ENCODE measurements at places on chromosomes 13 and 19. TPM values are rescaled to one million over a fixed set of nuclear protein-coding genes. Genes with fewer than 3 reads are reported as not detected.

SMIM44 gene
- total RNA-seq, result 3.7 TPM

GRCh38 chr13:45441633-45442032 lies 23.1 kb upstream of the COG3 start:
- no peak for DNase-seq

FPR1 gene
- 9.3 TPM for total RNA-seq

SLAIN1 gene
- total RNA-seq, result 9.7 TPM

- DNase-seq, result no peak
Observed at GRCh38 chr19:8722032-8722431, 598 bp downstream of the OR2Z1 start.

TLE6 gene
- total RNA-seq, result 0.63 TPM

DNA sequence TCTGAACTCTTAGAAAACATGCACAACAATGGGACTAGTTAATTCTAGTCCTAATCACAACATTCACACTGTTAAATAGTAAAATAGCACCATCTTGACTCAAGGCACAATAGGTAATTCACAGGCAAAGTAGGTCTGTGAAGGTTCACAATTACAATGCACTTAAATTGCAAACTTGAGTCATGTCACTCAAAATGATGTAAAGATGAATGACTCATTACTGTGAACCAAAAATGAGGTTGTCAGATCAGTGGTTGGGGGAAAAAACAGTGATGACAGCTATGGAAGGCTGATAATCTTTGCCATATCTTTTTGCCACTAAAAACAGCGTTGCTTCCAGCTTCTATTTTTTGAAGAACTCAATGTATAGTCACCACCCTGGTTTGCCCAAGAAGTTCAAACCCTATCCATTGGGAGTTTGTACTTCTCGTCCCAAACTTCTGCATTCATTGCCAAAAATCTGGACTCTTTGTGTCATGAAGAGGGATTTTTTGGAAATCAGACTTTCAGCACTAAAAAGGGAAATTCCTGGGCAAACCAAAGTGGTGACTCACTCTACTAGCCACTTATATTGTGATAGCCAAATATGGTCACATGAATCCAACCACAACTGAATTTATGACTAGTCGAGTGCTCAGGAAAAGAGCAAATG lies 200.9 kb upstream of the TMTC4 start:
- no peak for DNase-seq

- peak; percentile 47 for DNase-seq
Observed at GRCh38 chr19:12867120-12868099, 13.8 kb downstream of the DNASE2 start.

DNA sequence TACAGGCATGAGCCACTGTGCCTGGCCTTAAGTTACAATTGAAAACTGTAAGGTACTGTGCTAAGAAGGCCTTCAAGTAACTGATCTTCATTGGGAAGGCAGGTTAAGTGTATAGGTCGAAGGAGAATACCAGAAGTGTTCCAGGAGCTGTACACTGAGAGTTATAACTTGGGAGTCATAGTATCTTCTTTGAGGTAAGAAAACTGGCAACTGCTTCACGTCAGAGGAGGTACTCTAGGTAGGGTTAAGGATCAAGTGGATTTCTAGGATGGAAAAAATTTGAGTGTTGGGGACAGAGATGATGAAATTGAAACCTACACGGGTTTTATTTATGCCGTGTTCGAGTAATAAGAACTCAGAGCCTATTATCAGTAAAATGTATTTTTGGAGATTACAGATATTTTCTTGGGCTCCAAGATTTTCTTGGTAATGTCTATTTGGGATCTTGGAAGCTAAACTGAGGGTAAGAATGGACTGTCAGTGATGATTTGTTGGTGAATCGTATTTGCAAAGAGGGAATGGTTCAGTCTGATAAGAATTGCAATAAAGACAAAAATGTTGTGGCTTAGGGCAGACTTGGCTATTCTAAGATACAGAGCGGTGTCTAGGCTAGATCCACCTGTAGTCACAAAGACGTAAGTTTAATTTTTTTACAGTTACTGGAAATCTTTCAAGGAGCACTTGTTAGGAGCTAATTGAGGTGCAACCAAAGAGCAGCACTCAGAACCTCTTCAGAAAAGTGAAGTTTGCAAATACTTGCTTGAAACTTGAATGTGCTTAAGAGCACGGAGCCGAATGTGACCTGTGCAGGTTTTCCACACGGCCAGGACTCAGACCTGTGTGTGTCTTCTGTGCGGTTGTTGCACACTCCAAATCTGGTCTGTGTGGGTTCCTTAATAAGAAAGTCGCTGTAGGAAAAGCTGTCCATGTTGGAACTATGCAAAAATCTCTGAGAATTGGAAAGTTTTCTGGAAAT lies 102.5 kb downstream of the URI1 start:
- no peak for DNase-seq

GRCh38 chr13:110640591-110641029 lies 25.3 kb downstream of the NAXD start:
- no peak for DNase-seq

DNA sequence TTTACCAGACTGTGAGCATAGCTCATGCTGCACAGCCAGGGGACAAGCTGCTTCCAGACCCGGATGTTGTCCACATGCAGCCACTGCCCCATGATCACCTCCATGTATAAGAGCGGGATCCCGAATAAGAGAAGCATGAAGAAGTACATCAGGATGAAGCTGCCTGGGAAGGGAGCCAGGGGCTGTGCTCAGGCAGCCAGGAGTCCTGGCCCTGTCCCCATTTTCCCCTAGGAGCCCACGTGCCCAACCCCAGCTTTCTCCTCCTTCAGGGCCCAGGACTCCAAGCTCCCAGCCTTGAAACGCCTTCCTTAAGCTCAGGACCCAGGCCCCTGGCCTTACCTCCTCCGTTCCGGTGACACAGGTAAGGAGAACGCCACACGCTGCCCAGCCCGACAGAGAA lies 69.3 kb downstream of the SLC6A16 start:
- DNase-seq, result no peak

KLHL26 gene
- total RNA-seq, result 16.7 TPM

- DNase-seq, result peak; percentile 94
Observed at GRCh38 chr19:2610637-2611482, 91.6 kb downstream of the GNG7 start.

- DNase-seq, result no peak
Observed at GRCh38 chr13:36006894-36007675, 124.1 kb downstream of the DCLK1 start.

GRCh38 chr19:31784671-31785101 lies 435.4 kb upstream of the TSHZ3 start:
- DNase-seq, result peak; percentile 14

DNA sequence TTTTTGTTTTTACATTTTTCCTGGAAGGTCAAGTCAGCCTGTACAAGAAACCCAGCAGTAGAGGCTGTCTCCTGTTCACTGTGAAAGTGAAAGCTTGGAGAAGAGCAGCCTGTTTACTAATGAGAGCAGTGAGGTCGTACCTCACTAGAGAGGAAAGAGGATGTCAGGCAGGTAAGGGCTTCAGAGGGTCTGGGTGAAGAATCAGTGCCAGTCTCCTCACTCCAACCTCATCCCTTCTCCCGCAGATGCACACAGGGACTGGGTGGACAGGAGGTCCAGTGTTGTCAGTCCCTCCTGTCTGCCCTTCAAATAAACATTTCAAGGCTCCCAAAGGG lies 462.5 kb downstream of the KLF5 start:
- DNase-seq, result no peak

- no peak for DNase-seq
Observed at GRCh38 chr13:45521297-45521696, 56.6 kb downstream of the COG3 start.

- DNase-seq, result peak; percentile 29
Observed at GRCh38 chr19:46442808-46443450, 14.2 kb upstream of the PNMA8C start.

DNA sequence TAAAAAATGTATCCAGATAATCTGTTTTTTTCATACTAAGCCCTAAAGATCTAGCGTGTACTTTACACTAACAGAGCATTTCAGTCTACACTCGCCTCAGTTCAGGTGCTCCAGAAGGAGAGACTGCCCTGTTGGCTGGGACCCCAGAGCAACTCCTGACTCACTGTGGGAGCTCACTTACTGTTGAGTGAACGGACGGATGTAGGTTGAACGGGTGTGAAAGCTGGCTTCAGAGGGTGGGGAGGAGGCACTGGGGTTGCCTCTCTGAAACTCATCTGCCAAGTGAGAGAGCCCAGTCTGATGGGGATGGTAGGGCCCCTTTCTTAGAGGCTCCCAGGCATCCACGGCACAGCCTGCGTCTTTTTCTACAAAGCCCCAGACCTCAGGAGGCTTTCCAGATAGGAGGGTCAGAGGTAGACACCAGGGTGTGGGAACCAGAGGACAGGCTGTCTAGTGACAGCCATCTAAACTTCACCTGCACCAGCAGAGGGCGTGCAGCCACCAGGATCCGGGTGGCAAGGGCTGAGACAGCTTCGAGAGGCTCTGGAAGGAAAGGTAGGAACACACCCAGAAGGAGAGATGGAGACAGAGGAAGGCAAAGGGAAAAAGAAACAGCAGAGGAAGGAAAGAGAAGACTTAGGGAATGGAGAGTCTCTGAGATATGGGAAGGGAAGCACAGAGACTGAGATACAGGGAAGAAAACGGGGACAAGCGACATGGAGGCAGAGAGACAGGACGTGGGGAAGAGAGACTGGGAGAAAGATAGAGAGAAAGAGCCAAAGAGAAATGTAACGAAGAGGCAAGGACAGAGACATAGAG lies 3.7 kb downstream of the KASH5 start:
- DNase-seq, result peak; percentile 76

DNA sequence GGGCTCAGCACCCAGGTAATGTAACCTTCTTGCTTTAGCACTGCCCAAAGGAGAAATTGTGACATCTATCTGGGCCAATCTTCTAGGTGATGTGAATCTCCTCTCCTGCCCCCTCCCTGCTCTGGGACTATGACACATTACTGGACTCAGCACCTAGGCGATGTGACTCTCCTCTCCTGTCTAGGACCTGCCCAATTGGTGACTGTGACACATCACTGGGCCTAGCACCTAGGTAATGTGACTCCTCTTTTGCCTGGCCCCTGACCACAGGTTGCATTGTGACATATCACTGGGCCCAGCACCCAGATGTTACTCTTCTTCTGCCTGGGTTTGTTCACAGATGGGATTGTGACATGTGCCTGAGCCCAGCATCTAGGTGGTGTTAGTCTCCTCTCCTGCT lies 45.0 kb downstream of the ZNF85 start:
- DNase-seq, result no peak

GRCh38 chr13:39399102-39399501 lies 203.9 kb downstream of the LHFPL6 start:
- DNase-seq, result no peak

ICAM4 gene
- total RNA-seq, result 0.72 TPM

- no peak for DNase-seq
Observed at GRCh38 chr19:30856376-30856775, 484.2 kb downstream of the ZNF536 start.

DNA sequence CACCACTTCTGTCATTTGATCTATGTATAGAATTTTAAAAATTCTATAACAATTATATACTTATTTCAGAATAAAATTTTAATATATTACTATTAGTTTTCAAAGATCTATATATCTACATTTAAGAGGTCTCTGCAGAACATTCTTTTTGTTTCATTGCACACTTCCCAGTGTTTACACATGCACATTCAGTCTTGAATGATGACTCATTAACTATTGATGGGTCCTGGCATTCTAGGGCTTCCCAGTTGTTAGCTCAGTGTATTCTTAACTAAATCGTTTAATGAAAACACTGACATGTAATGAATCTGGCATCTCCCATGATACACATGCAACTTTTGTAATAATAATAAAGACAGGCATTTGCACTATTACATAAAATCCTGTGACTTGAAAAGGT lies 324.6 kb downstream of the KLF12 start:
- no peak for DNase-seq

- no peak for DNase-seq
Observed at GRCh38 chr13:37918116-37918714, 48.6 kb upstream of the TRPC4 start.

SERPINE3 gene
- not detected for total RNA-seq

DNA sequence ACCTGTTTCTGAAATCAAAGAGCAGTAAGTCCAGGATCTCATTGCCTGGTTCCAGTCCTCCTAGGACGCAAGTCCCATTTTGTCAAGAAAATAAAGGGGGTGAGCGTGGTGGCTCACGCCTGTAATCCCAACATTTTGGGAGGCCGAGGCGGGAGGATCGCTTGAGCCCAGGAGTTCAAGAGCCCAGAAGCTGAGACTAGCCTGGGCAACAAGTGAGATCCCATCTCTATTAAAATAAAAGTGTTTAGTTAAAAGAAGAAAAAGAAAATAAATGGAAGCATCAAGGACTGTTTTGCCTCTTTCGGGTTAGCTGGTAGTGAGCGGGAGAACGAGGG lies 344 bp upstream of the HAUS5 start:
- no peak for DNase-seq

GRCh38 chr13:64718116-64718515 lies 2512.0 kb downstream of the PCDH9 start:
- DNase-seq, result no peak

CGB2 gene
- not detected for total RNA-seq

GRCh38 chr13:26557051-26557392 lies 461 bp upstream of the WASF3 start:
- DNase-seq, result no peak

PLK5 gene
- 0.89 TPM for total RNA-seq

AP1M2 gene
- total RNA-seq, result 88.3 TPM

GFY gene
- total RNA-seq, result not detected

PCDH9 gene
- 9.0 TPM for total RNA-seq

DNA sequence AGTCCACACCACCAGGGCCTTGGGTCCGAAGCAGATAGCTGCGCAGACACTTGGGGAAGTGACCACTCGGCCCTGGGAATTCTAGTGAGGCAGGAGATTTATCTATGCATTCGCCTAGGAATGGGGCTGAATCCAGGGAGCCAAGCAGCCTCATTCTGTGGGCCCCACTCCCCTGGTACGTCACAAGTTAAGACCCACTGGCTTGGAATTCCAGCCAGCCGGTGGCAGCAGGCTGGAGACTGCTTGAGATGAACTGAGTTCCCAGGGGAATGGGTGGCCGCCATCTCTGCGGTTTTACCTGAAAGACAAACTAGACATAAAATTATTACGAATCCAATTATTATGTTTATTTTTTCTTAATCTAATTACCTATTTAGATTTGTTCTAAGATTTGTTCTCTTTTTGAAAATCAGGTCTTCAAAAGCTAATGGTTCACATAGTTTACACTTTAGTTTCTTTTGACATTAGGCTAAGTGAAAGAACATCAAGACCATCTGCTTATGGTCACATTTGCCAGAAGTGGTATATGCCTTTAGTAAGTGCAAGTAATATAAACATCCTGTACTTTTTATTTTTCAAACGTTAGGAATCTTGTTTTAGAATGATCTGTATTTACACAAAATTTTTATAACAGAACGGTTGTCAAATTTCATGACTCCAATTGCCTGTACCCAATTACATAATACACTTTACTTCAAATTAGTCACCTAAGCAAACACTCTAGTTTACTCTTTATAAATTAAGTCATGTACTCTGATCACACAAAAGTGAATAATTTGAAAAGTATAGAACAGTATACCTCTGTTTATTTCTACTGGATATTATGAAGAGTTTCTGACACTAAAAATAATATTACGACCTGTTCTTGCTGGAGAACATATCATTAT lies 74.4 kb downstream of the SLITRK6 start:
- no peak for DNase-seq

GRCh38 chr13:113634279-113635047 lies 23.5 kb downstream of the ATP4B start:
- DNase-seq, result no peak

GRCh38 chr13:111957913-111958450 lies 109.0 kb upstream of the SOX1 start:
- DNase-seq, result no peak

Data from mucosa of gallbladder (tissue), 1 donor.